ENCODE measurements at places on chromosomes 6 and 20.

DNA sequence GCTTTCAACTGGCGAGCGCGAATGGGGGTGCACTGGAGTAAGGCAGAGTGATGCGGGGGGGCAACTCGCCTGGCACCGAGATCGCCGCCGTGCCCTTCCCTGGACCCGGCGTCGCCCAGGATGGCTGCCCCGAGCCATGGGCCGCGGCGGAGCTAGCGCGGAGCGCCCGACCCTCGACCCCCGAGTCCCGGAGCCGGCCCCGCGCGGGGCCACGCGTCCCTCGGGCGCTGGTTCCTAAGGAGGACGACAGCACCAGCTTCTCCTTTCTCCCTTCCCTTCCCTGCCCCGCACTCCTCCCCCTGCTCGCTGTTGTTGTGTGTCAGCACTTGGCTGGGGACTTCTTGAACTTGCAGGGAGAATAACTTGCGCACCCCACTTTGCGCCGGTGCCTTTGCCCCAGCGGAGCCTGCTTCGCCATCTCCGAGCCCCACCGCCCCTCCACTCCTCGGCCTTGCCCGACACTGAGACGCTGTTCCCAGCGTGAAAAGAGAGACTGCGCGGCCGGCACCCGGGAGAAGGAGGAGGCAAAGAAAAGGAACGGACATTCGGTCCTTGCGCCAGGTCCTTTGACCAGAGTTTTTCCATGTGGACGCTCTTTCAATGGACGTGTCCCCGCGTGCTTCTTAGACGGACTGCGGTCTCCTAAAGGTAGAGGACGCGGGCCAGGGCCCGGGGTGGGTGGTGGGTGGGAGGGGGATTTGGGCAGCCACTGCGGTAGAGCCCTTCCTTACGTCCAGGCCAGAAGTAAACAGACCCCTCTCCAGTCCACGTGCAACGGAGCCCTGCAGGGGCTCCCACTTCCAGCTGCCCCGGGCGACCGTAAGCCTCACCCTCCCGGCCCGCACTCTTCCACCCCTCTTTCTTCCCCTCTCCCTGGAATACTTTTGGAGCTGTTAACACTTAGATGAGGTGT lies 998 bp downstream of the BMP2 start:
- no peak for DNase-seq

- no peak for DNase-seq
Observed at GRCh38 chr6:106520711-106521401, 108.4 kb downstream of the RTN4IP1 start.

GRCh38 chr6:43461936-43462335 lies 6.6 kb upstream of the DLK2 start:
- DNase-seq = no peak

DNA sequence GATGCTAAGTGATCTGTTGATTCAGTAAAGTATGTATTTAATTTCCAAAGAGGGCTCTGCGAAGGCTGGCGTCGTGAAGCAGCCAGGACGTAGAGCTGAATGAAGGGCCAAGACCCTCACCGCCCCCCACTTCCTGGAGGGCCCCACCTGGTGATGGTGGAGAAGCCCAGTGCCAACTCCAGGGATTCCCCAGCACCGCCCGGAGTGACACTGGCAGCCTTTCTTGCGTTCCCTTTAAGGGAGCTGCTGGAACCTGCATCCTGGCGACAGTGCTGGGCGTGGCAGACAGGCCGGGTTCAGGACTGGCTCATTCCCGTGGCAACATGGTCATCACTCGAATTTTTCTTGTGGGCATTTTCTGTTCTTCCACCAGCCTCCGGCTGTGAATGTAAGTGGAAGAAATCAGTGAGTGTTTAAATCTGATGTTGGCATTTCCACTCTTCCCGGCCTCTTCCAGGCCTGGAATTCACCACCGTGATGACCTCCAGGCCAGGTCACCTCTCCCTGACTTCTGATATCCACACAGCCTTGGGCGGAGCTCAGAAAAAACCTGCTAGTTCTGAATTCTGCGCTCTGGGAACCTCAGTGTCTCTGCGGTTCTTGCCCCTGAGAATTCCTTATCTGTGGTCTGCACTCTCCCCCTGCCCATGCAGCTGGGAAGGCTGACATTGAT lies 57.4 kb upstream of the DACT2 start:
- DNase-seq = no peak

- DNase-seq = no peak
Observed at GRCh38 chr6:30152016-30152673, 8.9 kb downstream of the TRIM10 start.

DNA sequence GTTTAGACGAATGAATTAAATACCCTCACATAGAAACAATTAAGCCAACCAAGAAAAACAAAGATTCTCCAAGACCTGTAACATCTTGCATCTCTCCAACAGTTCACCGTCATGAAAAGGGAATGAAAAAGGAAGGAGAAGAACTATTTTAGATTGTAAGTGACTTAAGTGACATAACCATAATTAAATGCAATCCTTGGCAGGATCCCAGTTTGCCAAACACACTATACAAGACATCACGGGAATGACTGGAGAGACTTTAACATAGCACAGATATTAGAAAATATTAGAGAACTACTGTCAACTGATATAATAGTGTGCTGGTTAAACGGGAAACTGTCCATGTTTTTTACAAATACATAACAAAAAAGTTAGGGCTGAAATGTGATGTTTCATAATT lies 22.2 kb downstream of the EPB41L2 start:
- no peak for DNase-seq

GRCh38 chr6:7106752-7107577 lies 796 bp upstream of the RREB1 start:
- DNase-seq = no peak

DNA sequence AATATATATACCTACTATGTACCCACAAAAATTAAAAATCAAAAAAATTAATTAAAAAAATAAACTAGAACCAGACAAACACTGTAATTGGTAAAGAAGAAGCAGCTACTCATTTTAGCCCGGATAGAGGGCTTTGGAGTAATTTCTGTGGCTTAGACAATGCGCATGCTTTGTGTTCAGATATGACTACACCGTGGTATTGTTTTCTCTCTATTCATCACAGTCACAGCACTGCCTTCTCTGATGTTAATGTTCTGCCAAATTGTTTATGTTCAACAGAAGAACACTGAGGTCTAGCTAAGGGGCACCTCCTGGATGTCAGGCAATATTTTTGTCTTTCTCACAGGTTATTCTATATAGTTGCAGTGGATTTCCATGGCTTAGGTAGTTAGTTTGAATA lies 77.5 kb upstream of the GJE1 start:
- DNase-seq = no peak

DNA sequence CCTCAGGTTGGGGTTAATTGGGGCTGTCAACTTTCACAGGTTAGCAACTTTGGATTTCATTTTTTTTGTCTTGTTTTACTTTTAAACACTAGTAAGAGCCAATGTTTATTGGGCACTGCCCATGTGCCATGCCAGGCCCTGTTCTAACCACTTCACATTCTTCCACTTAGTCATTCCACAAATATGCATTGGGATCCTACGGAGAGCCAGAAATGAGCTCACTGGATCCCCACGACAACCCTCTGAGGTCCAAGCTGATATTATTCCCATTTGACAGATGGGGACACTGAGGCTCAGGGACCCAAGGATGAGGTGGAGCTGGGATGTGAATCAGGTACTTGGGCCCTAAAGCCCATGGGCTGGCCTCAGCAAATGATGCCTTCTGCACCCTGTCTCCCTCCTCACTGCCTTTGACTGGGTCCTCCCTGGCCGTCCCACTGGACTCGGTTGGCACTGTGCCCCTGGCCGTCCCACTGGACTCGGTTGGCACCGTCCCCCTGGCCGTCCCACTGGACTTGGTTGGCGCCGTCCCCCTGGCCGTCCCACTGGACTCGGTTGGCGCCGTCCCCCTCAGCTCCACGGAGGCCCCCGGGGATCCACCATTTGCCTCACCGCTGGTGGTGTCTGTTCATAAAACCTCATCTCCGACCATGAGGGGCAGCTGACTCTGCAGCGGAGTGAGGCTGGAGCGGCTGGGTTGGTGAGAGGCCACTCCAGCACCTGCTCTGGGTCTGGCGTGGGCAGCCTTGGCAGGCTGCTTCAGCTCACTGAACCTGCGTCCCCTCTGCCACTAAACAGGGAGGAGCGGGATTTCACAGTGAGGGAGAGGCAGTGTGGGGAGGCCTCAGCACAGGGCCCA lies 4.8 kb upstream of the PMEPA1 start:
- DNase-seq = no peak

DNA sequence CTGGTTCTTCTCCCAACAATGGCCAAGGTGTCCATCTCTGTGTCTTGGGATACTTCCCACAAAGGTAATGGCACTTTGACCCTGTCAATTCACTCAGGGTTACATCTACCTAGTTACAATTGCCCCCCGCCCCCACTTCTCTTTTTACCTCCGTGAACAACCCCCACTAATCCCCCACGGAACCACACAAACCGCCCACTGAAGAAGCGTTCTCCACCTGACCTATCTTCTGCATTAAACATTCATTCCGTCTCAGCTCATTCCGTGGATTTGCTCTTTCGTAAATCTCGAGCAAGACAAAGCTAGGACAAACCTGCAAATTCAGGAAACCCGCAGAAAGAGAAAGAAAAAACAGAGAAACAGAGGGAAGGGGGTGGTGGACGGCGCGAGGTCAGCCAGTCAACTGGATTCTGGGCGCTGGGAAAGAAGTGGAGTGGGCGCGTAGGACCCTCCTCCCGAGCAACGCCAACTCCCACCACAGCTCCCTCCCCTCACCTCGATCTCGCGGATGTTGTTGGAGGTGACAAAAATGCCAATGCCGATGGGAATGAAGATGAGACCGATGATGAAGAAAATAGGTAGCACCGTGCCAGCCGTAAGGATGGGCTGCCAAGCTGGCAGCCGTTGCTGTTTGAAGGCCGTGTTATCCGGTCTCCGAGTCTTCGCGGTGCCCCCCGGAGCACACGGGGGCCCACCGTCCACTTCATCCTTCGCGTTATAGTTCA lies 523 bp downstream of the TMEM30A start:
- no peak for DNase-seq

GRCh38 chr6:148973538-148974208 lies 226.8 kb downstream of the UST start:
- DNase-seq = no peak

DNA sequence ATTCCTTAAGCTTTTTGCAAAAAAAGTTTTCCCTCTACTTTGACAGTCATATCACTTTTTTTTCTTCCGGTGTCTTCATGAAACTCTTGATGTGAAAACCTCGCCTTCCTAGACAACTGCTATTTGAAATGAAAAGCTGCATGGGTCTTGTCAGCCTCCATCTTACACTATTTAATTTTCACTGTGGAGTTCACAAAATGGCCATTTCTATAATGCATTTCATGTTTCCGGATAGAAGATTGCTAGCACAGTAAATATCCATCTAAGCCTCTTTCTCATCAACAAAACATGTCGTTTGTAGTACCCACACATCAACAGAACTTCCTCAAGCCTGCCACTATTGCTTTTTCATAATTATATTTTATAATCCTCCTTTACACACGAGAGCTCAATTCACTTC lies 204.9 kb upstream of the ID4 start:
- DNase-seq = no peak

DNA sequence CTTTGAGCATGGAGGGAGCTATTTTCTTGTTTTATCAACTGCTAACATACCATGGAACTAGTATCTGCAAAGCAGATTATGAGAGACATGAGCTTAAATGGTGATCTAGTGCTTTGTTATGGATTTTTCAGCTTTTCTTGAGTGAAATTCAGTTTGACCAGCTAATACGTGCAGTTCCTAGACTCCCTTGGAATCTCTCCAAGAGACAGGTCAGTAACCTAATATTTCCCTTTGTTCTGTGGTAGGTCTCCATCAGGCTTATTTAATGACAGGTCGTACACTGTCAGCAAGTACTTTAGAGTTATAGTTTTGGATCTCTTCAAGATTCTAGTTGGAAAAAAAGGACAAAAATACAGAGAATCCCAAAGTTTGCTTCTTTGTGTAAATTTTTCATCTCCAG lies 43.9 kb downstream of the HDAC2 start:
- DNase-seq = no peak

- no peak for DNase-seq
Observed at GRCh38 chr6:134312038-134312660, 5.8 kb downstream of the SGK1 start.

DNA sequence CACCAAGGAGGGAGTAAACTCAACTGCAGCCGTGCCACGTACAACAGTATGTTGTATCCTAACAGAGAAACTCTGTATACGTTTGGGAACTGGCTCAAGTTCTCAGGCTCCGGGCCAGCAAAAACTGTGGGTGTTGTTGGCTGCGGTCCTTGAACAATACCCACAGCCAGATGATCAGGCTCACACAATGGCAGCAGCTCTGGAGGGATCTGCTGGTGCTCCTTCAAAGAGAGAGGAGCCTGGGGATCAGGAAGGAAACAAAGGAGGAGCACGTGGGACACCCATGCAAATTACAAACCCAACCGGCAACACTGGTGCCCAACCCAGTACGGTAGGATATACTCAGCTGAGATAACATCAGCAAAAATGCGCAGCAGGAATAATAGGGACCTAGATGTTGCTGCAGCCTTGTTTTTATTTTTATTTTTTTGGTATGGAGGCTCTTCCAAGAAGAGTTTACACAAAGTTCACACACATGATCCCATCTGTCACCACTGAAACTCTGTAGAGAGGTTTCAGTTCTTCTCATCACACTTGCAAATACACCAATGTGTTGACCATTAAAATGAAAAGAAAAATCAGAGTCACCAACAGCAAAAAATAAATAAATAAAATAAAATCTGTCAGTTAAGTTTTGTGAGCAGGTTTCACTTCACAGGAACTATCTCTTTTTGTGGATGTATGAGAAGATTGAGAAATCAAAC lies 41.2 kb upstream of the PDE10A start:
- DNase-seq = no peak

DNA sequence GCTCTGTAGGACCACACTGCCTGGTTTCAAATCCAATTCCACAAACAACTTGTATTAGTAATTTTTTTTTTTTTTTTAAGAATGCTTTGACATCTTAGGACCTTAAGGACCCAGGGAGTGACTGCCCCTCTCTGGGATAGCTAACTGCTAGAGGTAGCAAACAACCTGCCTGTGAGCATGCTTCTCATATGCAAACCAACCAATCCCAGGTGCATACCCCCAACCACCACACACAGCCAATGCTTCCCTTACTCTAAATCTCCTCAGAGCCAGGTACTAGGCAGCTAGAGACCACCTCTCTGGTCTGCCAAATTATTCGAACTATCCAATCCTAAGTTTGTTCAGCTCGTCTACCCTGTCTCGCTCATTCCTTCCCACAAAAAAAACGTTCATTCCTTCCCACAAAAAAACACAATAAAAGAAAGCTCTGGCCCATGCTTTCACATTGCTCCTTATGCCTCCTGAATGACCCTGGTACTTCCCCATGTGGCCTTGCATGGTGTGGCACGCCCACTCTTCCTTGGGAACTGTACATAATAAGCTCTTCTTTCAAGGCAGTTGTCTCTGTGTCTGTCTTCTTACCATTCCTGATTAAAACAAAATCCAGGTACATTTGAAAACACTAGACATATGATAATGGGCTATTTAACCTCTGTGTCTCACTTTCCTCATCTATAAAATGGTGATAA lies 6.4 kb downstream of the SERAC1 start:
- DNase-seq = no peak

- no peak for DNase-seq
Observed at GRCh38 chr6:159828074-159828473, 28.0 kb downstream of the PNLDC1 start.
